ENCODE measurements at places on chromosomes 11 and 22. TPM values are rescaled to one million over a fixed set of nuclear protein-coding genes. Genes with fewer than 3 reads are reported as not detected.

Gene SMTNL1
- total RNA-seq, result not detected

DNA sequence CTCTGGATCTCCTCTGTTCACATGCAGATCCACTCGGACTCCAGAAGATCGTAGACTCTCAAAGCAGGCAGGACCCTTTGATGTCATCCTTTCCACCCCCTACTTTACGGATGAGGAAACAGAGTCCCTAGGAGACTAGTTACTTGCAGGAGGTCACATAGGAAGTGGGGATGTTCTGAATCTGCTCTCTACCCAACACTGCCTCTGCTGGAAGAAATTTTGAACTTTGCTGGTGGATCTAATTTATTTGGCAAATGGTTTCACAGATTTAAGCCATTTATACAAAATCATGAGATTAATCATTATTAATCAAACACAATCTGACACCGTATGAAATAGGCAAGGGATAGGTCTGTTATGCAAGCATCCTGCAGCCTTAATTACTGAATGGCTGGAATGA is 55.0 kb upstream of the USP47 start:
- no peak overlapping the region for H3K27ac ChIP-seq
- no peaks in the 10 kb centered on the region for H3K27me3 ChIP-seq
- peaks cover 6% of the 10 kb centered on the region for H3K4me1 ChIP-seq

GRCh38 chr11:134915212-134915611 is 503.2 kb upstream of the B3GAT1 start:
- H3K4me3 ChIP-seq, result no peak overlapping the region
- no peaks in the 10 kb centered on the region for H3K27me3 ChIP-seq
- no peak for DNase-seq
- no peaks in the 10 kb centered on the region for H3K4me1 ChIP-seq

GRCh38 chr11:66981976-66982578 is 7.0 kb downstream of the C11orf86 start:
- no peaks in the 10 kb centered on the region for H3K27me3 ChIP-seq
- peaks cover under 1% of the 10 kb centered on the region for H3K4me1 ChIP-seq

DNA sequence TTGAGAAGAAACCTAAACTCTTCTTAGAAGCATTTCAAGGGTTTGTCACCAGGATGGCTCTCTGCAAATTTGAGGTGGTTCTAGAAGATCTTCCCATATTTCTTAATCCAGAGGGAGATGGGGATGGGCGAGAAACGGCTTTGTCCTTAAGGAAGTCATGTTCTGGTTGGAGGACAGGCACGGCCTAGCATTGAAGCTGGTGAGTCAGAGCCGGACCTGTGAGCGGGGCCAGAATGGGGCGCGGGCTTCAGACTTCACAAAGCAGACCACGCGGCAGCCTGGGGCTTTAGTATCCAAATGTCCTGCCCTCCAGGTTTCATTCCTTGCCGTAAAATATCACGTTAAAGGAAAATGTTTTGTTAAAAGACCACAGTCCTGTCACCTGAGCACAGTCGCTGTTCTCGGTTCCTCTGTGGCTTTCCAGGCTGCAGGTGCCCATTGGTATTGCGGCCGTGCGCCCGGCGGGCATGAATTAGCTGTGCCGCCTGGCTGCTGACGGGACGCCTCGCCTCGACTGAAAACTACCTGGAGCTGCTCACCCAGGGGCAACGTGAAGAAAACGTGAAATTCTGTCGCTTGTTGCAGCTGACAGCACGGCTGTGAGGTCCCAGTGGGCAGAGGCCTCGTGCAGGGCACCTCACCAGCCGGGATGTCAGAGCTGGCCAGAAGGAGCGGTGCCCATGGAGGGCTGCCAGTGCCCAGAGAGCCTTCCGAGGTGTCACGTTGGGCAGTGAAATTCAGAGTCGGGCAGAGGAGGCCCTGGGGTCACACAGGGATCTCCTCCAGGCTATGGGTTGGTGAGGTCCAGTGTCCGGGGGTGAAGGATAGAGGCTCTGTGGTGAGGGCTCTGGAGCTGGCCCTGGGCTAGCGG is 59.0 kb downstream of the LRP5 start:
- DNase-seq, result no peak
- no peaks in the 10 kb centered on the region for H3K4me1 ChIP-seq
- no peak overlapping the region for H3K27ac ChIP-seq
